ENCODE measurements at places on chromosomes 7 and 10.

DNA sequence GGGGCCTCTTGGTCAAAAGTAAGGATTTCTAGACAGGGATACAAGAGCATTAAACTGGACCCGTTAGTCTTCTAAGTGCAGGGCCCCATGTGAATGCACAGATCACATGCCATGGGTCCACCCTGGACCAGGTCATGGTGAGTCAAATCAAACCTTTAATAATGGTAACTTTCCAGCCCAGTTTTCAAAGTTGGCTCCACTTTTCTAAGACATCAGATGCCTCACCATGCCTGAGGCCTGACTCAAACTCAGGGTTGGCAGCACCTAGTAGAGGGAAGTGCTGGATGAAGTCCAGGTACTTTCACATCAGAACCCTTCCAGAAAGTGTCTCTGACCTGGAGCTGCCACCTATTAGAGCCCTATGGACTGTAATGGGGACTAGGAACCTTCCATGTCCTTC is 9.7 kb upstream of the SMIM30 start:
- no peak for DNase-seq

DNA sequence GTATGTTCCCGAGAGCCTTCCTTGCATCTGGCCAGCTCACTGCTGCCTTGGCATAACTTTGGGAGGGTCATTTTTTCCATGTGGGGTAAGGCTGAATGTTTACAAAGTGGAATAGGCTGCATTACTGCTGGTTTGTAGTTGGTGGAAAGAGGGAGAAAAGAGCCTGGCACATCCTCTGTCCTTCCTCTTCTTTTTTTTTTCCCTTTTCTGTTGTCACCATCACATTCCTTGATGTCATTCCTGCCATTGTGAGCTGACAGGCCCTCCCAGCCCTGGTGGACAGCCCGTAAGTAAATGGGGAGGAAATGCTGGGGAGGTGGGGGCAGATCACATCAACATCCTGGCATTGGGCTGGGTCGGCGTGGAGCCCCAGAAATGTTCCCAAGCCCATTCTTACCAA is at the start of gene GARIN1A:
GARIN1A (plus strand) TSS at position 301 of the 400 bp plus-strand sequence. CDS start 106 bp downstream, outside the sequence.
- no peak for DNase-seq

DNA sequence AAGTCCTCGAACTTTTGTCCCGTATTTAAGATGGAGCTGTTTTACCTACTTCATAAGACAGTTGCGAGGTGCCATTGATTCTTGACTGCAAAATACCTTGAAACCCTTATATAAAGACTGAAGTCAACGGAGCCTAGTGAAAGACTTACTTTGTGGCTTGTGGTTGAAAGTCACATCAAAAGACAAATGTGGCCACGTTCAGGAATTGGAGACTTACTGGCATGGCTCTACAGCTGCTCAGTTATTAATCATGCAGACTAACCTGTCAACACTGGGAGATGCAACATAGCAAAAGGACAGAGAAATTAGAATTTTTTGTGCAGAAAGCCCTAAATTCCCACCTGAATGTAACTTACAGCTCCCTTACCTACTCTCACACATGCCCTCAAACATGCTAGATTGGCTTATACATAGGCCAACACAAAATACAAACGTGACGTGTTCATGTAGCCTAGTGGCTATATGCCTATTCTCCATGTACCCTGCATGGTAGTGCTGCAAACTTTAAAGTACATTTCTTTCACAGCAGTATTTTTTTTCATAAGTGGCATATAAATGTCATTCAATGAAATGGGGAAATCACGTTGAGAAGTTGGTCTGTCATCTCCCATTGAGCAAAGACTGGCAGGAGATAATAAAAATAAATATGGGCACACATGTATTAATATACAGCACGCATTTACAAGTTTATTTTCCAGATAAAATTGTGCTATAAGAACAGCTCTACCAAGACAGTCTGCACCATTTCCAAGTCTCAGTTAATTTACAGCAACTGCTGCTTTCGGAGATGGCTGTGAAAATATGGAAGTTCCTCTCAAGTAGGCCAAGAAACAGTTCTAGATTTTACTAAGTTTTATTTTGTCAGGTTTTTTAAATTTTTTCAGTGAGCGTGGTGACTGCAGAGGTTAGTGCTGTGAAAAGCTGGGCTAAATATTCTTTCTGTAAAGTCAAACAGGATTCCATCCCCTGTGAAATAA is 170.4 kb upstream of the C7orf33 start:
- no peak for DNase-seq

- DNase-seq, result no peak
Measured at GRCh38 chr10:133528845-133529575, 1.8 kb downstream of the CYP2E1 start.

DNA sequence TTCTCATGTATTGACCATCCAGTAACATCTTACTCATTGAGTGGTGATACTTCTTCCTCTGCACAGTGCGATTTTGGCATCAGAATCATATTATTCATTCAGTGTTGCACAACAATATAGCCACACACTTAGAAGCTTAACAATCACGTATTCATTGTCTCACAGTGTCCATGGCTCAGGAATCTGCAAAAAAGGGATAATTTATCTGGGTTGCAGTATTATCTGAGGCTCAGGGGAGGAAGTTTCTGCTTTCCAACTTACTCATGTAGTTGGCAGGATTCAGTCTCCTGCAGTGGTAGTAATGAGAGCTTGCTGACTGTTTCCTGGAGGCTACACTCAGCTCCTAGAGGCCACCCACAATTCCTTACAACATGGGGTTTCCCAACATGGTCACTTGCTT is 803.6 kb downstream of the SORCS1 start:
- DNase-seq, result no peak

- DNase-seq, result no peak
Measured at GRCh38 chr10:43707770-43708169, 59.1 kb upstream of the ZNF32 start.

- no peak for DNase-seq
Measured at GRCh38 chr7:36048141-36048901, 104.7 kb upstream of the EEPD1 start.

- no peak for DNase-seq
Measured at GRCh38 chr10:43211030-43211429, 55.8 kb downstream of the RASGEF1A start.

- no peak for DNase-seq
Measured at GRCh38 chr7:99061001-99061776, 82.7 kb downstream of the SMURF1 start.

DNA sequence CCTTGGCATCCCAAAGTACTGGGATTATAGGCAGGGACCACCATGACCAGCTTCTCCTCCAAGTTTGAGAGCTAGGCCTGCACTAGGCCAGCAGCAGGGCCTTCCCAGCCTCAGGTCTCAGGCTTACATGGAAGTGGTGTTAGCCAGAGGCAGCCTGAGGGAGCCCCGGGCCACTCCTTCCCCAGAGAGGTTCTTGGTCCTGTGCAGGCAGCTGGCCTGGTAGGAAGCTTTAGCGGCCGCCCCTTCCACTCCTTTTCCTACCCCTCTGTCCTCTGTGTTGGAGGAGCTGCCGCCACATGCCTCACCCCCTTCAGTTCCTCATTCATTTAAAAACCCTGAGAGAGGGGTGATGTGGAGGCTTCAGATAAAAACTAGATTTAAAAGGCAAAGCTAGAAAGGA is 40.3 kb downstream of the TSPAN15 start:
- DNase-seq, result no peak

DNA sequence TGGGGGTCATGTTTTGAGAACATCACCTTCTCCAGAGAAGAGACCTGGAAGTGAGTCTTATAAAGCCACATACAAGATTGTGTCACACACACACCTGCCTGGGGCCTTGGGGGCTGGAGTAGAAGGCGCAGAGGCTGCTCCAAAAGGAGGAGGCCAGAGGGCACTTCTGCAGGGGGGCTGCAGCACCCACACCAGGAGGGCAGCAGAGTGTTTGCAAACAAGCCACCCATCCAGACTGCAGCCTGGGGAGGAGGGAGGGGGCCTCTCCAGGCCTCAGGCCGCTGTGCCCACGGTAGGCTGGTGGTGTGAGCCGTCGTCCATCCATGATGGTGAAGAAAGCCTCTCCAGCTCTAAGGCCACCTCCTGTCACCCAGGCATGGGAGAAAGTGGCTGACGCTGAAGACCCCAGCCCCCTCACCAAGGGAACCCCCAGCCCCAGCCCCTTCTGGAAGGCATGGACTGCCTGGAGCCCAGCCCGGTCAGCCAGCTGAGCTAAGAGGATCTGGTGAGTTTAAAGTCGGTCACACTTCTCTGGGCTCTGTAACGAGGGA is 77.5 kb downstream of the FOXL3 start:
- no peak for DNase-seq

- DNase-seq, result no peak
Measured at GRCh38 chr7:46972205-46972604, 609.7 kb downstream of the TNS3 start.

GRCh38 chr10:17001297-17001744 is 128.3 kb downstream of the CUBN start:
- no peak for DNase-seq

GRCh38 chr10:85635650-85636049 is 730.9 kb downstream of the GRID1 start:
- DNase-seq, result no peak

DNA sequence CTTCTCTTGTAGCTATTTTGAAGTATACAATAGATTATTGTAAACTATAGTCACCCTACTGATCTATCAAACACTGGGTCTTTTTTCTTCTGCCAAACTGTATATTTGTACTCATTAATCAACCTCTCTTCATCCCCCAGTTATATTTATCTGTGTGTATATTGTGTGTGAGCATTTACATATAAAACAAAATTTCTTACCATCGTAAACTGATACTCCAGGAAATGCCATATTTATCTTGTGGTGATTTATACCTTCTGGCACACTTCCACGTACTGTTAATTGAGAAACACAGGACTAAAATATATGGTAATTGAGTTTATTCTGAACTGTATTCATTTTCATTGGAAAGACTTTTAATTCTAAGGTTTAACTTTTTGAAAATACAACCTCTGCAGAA is 18.9 kb downstream of the ANLN start:
- DNase-seq, result no peak

- no peak for DNase-seq
Measured at GRCh38 chr7:77382532-77382931, 33.6 kb downstream of the GSAP start.

- DNase-seq, result no peak
Measured at GRCh38 chr7:105768898-105769507, 107.4 kb downstream of the ATXN7L1 start.

DNA sequence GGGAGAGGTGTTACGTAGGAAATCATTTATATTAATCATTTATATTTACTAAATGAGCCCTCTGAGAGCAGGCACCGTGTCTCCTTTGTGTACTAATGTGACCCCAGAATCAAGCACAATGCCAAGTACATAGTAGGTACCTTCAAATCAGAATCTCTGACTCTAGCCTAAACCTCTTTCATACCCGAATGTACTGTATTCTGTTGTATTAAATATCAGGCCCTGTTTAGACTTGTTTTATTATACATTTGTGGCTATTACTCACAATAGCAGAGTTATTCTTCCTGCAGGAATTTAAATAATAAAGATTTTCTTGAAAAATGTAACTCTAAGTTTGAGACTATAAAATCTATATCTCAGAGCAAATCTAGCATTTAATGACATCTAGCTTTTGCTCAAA is 297.3 kb downstream of the EXOC4 start:
- DNase-seq, result no peak

DNA sequence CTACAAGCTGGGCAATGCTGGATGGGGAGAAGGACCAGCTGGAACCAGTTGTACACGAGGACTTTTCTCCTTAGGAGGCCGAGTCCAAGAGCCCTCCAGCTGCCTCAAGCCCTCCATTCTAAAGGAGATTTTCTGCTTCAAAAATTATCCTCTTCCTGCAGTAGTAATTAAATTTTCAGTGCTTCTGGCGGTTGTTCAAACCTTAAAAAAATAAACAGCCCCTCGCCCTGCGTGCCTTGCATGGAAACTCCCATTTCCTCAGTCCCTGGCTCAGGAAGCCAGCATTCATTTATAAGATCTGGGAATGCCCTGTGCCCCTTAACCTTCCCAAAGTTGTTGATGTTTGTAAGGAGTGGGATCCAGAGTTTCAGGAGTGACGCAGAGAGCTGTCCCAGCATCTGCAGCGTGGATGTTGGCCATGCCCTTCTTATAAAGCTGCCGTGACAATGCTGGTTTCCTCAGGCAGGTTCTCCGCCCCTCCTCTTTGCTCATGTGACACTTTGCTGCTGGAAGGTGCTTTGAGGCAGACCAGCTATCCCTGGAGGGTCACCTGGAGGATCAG is 24.0 kb upstream of the ACTR3B start:
- DNase-seq, result no peak

DNA sequence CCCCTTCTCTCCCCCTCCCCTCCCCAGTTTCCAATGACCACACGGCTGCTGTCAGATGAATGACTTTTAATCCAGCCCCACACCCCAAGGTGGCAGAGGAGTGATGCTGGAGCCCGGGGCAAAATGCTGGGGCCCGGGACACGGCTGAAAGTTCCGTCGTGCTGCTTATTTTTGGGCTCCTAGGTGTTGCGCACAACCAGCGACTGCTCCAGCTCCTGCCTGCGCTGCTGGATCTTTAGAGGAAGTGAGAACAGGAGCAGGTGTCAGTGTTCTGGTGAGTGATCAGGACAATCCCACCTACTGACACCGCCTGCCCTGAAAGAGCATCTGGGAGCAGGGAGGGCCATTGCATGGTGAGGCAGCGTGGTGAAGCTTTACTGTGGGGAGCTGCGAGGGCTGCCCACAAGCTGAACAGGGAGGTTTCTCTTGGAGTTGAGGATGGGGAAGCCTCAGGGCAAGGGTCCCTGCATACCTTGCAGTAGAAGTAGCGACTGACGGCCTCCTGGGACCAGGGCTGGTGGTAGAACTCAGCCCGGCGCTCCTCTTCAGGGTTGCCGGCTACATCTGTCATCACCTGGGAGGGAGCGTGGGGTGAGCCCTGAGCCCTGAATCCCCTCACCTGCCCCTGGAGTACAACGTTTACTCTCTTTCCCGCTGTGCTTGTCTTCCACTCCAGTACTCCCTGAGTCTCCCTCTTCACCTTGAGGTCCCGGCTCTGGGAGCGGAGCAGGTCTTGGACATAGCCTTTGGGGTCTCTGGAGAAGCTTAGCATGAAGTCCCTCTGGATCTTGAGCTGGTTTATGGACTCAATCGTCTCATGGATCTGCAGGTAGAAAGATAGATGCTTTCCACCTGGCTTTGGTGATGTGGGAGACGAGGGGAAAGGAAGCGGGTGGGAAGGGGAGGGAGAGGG is 6.9 kb downstream of the CHPF2 start:
- no peak for DNase-seq

DNA sequence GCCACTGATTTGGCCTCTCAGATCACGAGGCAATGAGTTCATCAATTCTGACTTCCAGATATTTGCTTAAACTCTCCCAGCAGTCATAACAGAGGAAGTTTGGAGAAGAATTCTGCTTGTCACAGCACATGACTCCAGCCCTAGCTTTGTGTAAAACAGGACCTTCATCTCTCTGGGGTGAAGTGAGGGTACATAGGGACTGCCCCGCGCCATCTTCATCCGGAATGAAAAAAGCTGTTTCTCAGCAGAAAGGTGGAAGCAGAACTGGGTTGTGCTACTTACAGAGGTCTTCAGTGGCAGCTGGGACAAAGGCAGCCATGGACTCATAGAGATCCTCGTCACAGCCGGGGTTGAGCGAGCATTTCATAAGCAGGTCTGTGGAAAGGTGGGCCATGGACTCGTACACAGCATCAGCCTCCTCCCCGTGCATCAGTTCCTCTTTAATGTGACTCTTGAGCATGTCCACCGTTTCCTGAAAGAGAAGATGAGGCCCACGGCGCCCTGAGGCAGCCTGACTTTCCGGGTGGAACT is 58.4 kb upstream of the TM9SF3 start:
- DNase-seq, result no peak

All from stimulated activated CD4-positive, alpha-beta T cell treated with anti-CD3 and anti-CD28 coated beads, Interleukin-12 subunit alpha, Interleukin-12 subunit beta, amount 100 ng/mL, for 24 hours (primary cell).